ENCODE measurements at places on chromosomes 3 and 15.

DNA sequence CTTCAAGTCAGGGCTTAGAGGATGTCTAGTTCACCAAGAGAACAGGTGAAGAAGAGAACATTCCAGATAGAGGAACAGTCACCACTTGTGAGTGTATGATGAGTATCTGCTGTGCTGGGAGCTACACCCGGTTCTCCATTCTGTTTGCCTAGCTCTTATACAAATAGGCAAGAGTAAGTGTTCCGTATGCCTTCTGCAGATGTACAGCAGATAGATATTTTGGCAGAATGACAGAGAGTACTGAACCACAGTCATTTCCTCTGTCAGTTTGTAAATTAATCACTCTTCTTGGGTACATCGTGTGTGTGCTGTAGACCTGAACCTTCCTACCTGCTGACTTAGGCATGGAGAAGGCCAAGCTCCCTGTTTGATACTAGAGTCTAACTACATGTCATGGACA is 108.3 kb upstream of the CTDSPL start:
- DNase-seq: no peak

GRCh38 chr3:42680271-42680670 is 5.1 kb upstream of the KLHL40 start:
- peak; percentile 23 for DNase-seq

- no peak for DNase-seq
Measured at GRCh38 chr3:194246709-194247349, 104.3 kb downstream of the CPN2 start.

GRCh38 chr15:67136802-67137201 is 71.4 kb downstream of the SMAD3 start:
- no peak for DNase-seq

DNA sequence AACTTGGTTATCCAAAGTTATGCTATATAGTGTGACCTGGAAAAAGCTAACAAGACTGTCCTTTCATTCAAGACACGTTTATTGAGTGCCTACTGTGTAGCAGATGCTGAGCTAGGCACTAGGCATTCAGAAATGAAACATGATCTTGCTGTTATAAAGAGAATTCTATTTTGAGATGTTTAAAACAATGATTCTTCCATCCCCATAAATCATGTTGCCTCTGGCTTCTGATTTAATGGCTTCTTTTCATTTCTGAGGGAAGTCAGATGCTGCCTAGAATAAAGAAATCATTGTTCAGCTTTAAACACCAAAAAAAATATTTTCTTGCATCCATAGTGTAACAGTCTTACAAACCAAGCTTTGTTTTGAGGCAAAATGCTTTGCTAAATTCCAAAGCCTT is 620.9 kb upstream of the UBE2E2 start:
- no peak for DNase-seq

- DNase-seq: no peak
Measured at GRCh38 chr15:80507638-80508316, 103.6 kb downstream of the ARNT2 start.

GRCh38 chr3:110708156-110708555 is 363.5 kb upstream of the NECTIN3 start:
- DNase-seq: no peak

DNA sequence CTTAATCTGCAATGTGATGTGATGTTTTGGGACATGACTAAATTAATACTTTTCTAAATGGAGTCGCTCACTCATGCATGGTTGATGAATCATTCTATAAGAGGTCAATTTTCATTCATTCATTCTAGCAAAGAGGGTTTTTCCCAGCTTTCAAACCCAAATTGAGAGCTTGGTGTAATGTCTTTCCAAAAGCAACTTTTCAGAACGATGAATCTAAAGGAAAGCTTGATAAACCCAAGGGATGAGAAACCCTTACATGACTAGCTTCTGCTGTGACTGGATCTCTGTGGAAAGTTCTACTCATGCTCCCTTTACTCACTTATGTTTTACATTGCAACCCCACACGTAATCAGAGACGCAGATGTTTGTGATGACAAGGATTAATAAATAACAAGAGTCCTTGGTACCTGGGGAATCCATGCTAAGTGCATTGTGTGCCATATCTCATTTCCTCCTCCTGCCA is 47.7 kb downstream of the PDZRN3 start:
- DNase-seq: no peak

GRCh38 chr3:125156456-125156855 is 56.1 kb downstream of the SLC12A8 start:
- no peak for DNase-seq

GRCh38 chr3:73405853-73406252 is 218.9 kb downstream of the PDZRN3 start:
- no peak for DNase-seq

GRCh38 chr15:38058596-38059075 is 124.2 kb downstream of the TMCO5A start:
- no peak for DNase-seq

- no peak for DNase-seq
Measured at GRCh38 chr15:67840749-67841512, 1.1 kb upstream of the RNU6-1 start.

DNA sequence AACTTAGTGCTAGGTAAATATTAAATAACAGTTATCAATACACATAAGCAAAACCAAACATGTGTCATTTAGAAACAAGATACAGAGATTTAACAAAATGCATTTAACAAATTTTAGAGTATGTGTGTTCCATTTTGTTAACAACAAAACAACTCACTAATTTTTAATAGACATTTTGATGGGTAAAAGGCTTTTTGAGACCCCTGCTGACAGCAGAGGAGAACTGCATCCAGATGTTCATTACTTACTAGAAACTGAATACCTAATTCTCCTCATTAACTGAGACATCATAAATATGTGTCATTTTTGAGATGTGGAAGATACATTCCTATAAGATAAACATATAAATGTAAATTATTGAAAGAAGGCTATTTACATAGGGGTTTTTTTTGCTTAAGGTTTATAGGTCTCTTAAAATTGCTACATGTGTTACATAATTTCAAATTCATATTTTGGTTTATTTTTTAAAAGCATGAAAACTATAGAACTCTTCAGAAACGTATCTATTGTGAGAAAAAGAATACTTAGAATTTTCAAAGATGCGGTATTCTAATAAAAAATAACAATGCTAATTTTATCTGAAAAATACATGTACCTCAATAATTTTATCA is 1009.8 kb downstream of the TUSC7 start:
- no peak for DNase-seq

- DNase-seq: no peak
Measured at GRCh38 chr3:140834266-140835037, 107.2 kb upstream of the SLC25A36 start.

- no peak for DNase-seq
Measured at GRCh38 chr3:195794708-195795107, 17.0 kb downstream of the MUC4 start.

- DNase-seq: no peak
Measured at GRCh38 chr15:70299931-70300869, 202.5 kb upstream of the TLE3 start.

- DNase-seq: no peak
Measured at GRCh38 chr3:139797724-139798343, 120.1 kb upstream of the NMNAT3 start.

DNA sequence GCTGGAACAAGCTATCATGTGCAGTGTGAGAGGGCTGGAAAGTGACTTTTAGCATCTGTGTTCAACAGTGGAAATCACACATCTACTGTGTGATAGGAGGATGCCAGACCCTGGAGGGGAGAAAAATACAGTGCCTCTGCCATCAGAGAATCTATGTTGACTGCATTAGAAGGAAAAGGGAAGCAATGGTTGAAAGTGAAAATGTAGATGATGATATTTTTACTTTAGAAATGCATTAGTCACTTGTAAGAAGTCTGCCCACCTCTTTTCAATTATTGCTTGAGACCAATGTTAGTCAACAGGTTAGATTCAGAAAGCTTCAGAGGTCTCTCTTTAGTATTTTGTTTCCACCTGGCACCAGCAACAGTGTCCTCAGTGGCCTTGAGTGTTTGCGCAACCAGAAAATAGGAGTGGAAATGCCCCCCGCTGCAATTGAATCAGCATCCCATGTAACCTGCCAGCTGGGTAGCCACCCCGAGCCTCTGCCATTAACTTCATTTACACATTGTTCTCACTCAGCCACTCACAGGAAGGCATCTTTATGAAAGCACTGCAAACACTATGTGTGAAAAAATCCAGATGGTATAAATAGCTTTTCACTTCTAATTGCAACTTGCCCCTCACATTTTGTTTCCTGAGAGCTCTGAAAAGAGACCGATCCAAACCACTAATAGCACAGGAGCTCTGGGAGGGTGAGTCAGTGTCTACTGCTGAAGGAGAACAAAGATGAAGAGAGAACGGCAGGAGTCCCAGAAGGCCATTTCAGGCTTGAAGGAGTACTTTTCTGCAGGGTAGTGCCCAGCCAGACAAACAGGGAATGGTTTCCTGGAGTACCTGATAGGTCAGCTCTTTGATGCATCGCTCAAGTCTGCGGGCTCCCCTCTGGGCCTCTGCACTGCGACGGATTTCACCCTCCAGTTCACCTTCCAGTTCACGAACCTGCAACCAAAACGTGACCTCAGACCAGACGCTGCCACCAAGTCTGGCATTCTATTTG is 92.1 kb downstream of the HHLA2 start:
- DNase-seq: no peak

- DNase-seq: no peak
Measured at GRCh38 chr3:23762759-23763477, 42.8 kb upstream of the UBE2E1 start.

DNA sequence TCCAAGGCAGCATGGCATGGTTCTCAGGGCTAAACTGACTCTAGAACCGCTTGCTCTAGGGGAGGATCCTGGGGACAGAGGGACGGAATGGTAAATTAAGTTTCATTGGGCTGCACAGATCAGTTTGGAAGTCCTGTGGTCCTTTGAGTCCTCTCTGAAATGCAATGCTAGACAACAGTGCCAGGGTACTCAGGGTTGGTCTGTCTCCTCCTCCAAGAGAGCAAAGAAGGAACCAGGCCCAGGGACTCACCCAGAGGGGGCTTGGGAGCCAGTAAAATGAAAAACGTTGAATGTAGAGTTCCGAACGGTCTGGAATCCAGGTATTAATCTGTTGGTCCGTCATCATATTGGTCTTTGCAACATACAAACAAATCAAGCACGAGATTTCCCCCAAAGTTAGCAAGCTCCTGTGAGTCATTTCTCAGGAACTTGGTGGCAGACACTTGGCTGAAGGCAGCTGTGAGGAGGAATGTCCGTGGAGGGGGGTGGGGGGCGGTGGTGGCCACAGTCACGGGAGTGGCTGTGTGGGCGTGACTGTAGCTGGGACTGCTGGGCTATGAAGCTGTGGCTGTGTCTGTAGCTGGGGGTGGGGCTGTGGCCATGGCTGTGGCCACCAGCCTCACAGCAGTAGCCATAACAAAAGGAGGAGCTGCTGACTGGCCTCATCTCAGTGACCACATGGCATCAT is 361.0 kb downstream of the SHQ1 start:
- DNase-seq: peak; percentile 60

- DNase-seq: no peak
Measured at GRCh38 chr15:82079736-82080135, 33.9 kb upstream of the MEX3B start.
